Fibroblast of lung (primary cell): ENCODE measurements at places on chromosomes 4 and X. TPM values are rescaled to one million over a fixed set of nuclear protein-coding genes. Genes with fewer than 3 reads are reported as not detected.

The ATP7A gene
- total RNA-seq = 13.6 and 18.3 TPM in 2 replicates

The NPY2R gene
- total RNA-seq = not detected in 2 replicates

The WAS gene
- under 0.01 and 0.17 TPM in 2 replicates for total RNA-seq

The ADGRA3 gene
- total RNA-seq = 15.2 and 25.2 TPM in 2 replicates

The USP26 gene
- not detected in 2 replicates for total RNA-seq

The TACC3 gene
- 1.8 and 7.3 TPM in 2 replicates for total RNA-seq

The MAGEA11 gene
- total RNA-seq = not detected in 2 replicates

The PLP1 gene
- 0.17 TPM in 1 of 2 replicates, not detected in the other for total RNA-seq

The GRIA2 gene
- total RNA-seq = 0.17 TPM in 1 of 2 replicates, not detected in the other

The AKAP14 gene
- total RNA-seq = not detected in 2 replicates

The RPL34 gene
- 625 and 867 TPM in 2 replicates for total RNA-seq

The SFRP2 gene
- total RNA-seq = under 0.01 and 1.8 TPM in 2 replicates

The ASB12 gene
- not detected in 2 replicates for total RNA-seq

The DUX4 gene
- total RNA-seq = not detected in 2 replicates

The PCDH19 gene
- under 0.01 and 0.26 TPM in 2 replicates for total RNA-seq

The FAM53A gene
- total RNA-seq = 0.77 and 0.99 TPM in 2 replicates
